Fibroblast of mammary gland (primary cell): ENCODE measurements at places on chromosomes 3 and 15.

- no peak for DNase-seq
Observed at GRCh38 chr15:39149636-39150150, 431.2 kb upstream of the THBS1 start.

DNA sequence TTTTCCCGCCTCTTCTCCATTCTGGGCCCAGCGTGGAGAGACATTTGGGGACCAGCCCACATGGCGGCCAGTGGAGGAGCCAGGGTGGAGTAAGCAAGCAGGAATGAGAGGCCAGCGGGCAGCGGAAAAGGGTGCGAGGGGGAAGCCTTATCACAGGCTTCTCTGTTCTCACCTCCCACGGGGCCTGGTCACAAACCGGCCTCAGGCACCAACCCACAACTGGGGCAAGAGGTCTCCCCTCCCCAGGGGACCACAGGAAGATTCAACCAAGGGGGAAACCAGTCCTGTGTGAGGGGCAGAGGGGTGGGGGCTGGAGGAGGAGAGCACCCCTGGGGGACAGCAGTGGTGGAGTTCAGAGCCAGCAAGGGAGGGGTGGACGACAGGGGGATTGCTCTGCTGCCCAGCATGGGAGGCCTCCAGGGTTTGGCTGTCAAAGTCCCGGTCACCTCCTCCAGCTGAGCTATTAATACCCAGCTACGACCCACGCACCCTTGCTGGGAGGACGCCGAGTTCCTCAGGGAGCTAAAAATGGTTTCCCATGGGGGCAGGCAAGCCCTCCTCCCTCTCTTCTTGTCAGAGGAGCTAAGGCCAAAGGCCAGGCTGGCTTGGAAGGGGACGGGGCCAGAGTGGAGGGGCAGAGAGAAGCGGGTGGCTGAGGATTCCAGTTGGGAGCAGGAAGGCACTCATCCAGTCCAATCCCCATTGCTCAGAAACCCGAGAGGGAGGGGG lies 23.8 kb upstream of the RPL29 start:
- DNase-seq = no peak

DNA sequence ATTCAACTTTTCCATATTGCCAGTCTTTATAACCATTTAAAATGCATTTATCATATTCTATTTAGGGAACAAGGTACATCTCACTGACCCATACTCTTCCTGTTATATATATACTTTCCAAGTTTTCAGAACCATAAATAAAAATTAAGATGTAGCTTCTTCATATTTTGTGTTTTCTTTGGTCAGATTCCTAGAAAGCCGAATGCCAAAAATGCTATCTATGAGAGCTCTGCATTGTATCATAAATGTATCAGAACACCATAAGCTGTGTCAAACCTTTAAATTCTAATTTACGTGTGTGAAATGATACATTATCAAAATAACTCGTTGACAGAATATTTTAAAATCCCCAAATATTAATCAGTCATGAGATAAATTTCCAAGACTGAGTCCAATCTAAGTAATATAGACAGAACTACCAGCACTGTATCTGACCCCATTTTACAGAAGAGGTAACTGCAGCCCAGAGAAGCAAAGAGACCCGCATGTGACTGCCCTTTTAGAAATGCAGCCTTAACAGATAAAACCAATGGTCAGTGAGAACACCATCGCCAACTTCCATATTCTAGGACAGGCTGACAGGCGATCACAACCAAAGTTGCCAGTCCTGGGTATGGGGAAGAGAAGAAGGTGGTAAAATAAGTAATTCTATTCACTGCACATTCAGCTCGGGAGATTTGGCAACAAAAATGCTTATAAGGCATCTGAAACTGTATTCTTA lies 16.2 kb upstream of the RPS17 start:
- no peak for DNase-seq

DNA sequence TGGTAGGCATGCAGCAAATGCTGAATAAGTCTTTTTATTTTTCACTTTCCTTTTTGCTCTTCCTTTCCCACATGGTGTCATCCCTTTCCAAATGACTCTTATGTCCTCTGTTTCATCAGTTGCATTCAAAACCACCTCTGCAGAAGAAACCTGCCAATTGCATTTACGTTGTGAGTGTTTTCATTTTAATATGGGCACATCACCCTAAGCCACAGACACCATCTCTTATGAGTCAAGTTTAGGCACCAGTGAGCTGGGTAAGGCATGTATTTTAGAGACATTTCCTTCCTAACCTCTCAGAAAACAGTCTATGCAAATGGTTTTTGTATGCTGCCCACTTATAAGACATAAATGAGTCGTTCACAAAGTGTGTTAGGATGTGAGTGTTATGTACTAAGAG lies 223.3 kb upstream of the ADAMTS9 start:
- DNase-seq = no peak

DNA sequence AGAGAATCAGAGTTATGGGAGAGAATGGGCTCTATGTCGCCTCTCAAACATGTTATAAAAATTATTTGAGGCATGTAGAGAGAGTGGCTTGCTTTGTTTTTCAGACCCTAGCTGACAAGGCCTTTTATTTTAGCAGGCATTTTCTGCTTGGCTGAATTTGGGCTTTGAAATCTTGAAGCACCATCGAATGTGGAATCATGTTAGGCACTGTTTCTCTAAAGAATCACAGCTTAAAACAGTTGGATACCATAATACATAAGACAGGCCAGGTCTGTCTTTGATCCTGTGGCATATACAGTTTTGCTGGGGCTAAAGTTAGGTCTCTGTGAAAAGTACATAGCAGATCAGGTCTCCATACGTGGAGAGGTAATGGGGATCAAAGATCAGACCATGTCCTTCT lies 142.7 kb downstream of the NEK11 start:
- no peak for DNase-seq

DNA sequence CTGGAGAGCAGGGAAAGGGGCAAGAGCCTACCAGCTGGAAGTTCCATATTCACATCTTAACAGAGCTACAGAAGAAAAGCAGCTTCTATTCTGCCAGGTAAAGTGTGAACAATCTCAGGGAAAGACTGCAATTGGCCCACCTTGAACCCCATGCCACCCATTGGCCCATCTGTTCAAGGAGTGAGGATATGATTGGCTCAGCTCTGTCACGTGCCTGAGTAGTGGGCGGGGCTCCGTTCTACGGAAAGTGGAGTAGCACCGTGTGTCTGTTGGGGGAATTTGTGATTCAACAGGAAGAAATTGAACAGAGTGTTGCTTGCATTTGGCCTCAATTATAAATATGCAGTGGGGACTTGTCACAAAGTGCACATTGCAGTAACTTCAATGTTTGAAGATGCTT lies 81.8 kb downstream of the MINAR1 start:
- DNase-seq = no peak

DNA sequence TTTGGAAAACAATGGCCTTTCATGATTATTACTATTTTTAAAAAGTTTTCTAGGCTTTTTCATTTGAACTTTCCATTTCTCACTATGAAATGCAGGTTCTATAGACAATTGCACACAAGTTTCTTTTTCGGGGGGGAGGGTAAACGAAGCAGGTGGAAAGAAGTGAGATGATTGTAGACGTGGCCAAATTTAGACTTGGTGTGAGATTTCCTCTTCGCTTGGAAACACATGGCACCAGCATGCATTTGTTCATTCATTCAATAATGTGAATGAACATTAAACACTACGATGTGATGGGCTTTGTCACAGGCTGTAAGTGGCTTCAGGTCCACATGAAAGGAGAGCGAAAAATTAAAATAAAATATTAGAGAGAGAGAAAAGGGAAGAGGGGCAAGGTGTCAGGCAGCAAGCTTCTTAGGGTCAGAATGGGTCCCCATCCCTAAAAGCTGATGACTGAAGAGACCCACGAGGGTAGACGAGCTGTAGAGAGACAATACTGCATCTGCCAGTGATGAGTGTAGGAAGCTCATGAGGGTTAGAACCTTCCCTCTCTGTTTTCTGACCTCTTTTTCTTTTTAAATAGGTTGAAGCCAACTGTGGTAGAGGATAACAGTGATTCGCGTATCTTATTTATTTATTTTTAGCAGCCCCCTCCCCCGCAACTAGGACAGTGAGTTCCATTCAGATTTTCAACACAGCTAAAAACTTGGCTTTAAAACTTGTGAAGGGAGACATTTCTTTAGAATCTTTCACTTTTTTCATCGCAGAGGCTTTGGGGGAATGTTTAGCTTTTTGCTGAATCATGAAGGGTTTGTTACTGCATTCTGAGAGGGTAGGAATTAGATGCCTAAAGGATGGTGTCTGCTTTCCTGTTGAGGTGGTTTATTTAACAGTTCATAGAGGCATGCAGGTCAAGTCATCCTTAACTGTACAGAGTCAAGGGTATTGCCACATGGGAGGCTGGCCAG lies 36.2 kb downstream of the GAP43 start:
- peak; percentile 12 for DNase-seq

- DNase-seq = no peak
Observed at GRCh38 chr3:138835397-138835757, 649 bp upstream of the PIK3CB start.

- no peak for DNase-seq
Observed at GRCh38 chr3:9238721-9239295, 10.6 kb downstream of the SRGAP3 start.

DNA sequence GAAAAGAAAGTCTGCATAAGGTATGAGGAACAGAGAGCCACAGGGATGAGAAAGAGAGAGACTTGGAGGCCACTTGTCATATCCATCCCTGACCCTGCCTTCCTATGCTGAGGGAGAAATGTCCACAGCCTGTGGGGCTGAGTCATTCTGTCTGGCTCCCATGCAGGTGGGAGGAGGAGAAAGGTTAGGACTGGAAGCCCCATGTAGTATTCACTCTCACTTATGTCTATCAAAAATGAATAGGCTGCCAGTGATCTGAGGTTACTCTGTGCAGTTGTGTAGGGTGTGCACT lies 71.3 kb downstream of the RAB11A start:
- DNase-seq = peak; percentile 10

GRCh38 chr15:36671017-36671416 lies 91.6 kb downstream of the CDIN1 start:
- no peak for DNase-seq

- peak; percentile 32 for DNase-seq
Observed at GRCh38 chr15:60993008-60993407, 236.1 kb downstream of the RORA start.

- no peak for DNase-seq
Observed at GRCh38 chr3:173044998-173045397, 96.0 kb downstream of the SPATA16 start.

- DNase-seq = peak; percentile 36
Observed at GRCh38 chr3:100789579-100789978, 80.3 kb downstream of the TFG start.

GRCh38 chr3:112411425-112411824 lies 78.5 kb downstream of the CD200 start:
- DNase-seq = no peak

DNA sequence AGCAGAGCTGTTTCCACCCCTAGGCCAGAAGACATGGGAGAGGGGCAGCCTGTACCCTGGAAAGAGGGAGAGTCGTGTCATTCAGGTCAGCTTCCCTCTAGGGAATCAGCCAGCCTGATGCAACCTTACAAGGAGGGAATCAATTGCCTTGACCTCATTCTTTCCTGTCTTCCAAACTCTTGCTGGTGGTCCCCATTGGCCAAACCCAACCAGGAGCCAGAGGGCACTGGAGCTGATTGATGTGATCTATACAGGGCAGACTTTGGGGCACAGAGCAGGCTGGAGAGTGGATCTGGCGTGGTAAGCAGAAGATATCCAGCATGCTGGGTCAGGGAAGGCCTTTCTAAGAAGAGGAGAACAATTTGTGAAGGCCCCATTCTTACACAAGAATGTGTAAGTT lies 19.1 kb upstream of the MAGEF1 start:
- no peak for DNase-seq

DNA sequence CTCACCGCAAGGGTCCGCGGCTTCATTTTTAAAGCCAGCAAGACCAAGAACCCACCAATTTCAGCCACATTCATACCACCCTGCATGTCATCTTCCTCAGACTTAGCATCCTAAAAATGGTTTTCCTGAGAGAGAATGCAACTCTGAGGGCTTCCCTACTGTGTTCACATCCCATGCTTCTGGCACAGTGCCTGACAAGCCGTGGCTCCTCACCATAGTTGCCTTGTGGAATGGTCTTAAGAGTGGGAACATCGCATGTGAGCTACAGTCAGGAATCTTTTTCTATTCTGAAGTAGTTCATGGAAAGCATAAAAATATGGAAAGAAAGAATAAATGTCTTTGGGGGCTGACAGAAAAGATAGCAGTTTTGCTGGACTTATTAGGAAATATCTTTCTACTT lies 120.3 kb downstream of the RAP2B start:
- no peak for DNase-seq

DNA sequence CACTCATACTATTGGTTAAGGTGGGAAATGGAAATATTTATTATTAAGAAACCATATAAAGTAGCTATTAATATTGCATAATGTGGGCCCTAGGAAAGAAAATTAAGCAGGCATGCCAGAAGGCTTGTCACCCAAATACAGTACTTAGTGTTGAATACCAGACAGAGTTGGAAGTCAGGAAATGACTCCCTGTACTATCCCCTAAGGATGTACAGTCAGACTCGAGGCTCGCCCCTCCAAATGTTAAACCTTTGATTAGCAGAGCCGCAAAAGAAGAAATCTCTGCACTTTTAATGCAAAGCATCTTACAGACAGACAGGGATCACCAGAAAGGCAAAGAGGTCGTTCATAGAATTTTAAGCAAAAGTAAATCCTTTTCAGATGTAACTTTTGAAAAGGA lies 11.3 kb upstream of the RBSN start:
- peak; percentile 25 for DNase-seq

DNA sequence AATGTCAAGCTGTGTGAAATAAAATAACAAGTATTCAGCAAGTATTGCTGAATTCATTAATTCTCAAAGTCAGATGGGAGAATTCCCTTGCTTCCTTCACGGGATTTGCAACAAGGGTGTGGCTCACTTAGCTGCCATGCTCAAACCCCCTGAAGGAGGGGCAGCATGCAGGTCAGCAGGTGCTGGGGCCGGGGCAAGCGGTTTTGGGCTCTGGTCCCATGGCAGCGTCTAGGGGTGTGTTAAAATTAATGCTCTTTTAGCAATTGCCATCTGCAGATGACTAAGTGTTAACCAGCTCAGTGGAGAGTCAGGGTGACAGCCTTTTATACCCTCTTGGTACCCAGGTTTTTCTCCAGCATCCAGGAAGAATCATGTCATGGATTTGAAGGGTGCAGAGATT lies 40.0 kb upstream of the RBMS3 start:
- DNase-seq = no peak

- DNase-seq = no peak
Observed at GRCh38 chr15:39191871-39192291, 389.0 kb upstream of the THBS1 start.
